ENCODE measurements at places on chromosomes 1 and 21. TPM values are rescaled to one million over a fixed set of nuclear protein-coding genes. Genes with fewer than 3 reads are reported as not detected.

Gene CNR2
- total RNA-seq: 0.15 TPM

Gene CELA2A
- total RNA-seq: not detected

Gene RGS8
- total RNA-seq: not detected

Gene FAM72A
- 3.6 TPM for total RNA-seq

- no peaks in the 10 kb centered on the region for H3K27me3 ChIP-seq
- no peaks in the 10 kb centered on the region for H3K4me1 ChIP-seq
- no peak overlapping the region for H3K4me3 ChIP-seq
Measured at GRCh38 chr1:39922251-39922688, 20.6 kb upstream of the MYCL start.

GRCh38 chr21:37082856-37083528 is 9.9 kb downstream of the TTC3 start:
- no peak for DNase-seq
- H3K36me3 ChIP-seq: no peaks in the 10 kb centered on the region
- no peaks in the 10 kb centered on the region for H3K4me1 ChIP-seq
- no peak overlapping the region for H3K4me3 ChIP-seq
- no peaks in the 10 kb centered on the region for H3K27me3 ChIP-seq

GRCh38 chr21:16792101-16792500 is 720.7 kb upstream of the CXADR start:
- H3K27me3 ChIP-seq: no peaks in the 10 kb centered on the region
- H3K4me3 ChIP-seq: no peak overlapping the region
- no peaks in the 10 kb centered on the region for H3K36me3 ChIP-seq
- H3K27ac ChIP-seq: no peak overlapping the region

GRCh38 chr1:214123061-214123784 is 135.4 kb downstream of the PROX1 start:
- H3K36me3 ChIP-seq: no peaks in the 10 kb centered on the region
- H3K4me3 ChIP-seq: no peak overlapping the region
- no peaks in the 10 kb centered on the region for H3K27me3 ChIP-seq
- H3K4me1 ChIP-seq: no peaks in the 10 kb centered on the region
- no peak for DNase-seq

GRCh38 chr1:45448357-45448756 is 42.6 kb downstream of the TESK2 start:
- no peaks in the 10 kb centered on the region for H3K36me3 ChIP-seq
- no peaks in the 10 kb centered on the region for H3K27me3 ChIP-seq
- no peak overlapping the region for H3K27ac ChIP-seq
- H3K4me1 ChIP-seq: no peaks in the 10 kb centered on the region
- H3K4me3 ChIP-seq: no peak overlapping the region

DNA sequence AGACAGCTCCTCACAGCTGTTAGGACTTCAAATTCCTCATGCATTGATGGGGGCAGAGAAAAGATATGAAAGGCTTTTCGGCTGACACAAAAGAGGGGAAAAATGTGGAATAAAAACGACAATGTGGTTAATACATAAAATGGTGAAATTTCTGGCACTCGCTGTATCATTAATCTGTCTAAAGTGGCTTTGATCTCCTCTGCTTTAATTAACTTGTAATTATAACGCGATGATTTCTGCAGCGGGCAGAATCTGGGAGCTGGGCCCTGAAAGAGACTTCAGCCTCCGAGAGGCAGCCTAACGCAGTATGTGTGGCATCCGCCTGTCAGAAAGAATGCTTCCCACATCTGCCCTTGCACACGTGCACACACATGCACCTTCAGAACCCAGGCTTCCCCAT is 144.1 kb upstream of the IGSF21 start:
- no peak overlapping the region for H3K4me3 ChIP-seq
- no peaks in the 10 kb centered on the region for H3K4me1 ChIP-seq
- H3K27ac ChIP-seq: no peak overlapping the region
- H3K27me3 ChIP-seq: no peaks in the 10 kb centered on the region

Gene CCDC24
- 1.2 TPM for total RNA-seq

Gene CYP4B1
- not detected for total RNA-seq

Gene ORC1
- total RNA-seq: 3.0 TPM

DNA sequence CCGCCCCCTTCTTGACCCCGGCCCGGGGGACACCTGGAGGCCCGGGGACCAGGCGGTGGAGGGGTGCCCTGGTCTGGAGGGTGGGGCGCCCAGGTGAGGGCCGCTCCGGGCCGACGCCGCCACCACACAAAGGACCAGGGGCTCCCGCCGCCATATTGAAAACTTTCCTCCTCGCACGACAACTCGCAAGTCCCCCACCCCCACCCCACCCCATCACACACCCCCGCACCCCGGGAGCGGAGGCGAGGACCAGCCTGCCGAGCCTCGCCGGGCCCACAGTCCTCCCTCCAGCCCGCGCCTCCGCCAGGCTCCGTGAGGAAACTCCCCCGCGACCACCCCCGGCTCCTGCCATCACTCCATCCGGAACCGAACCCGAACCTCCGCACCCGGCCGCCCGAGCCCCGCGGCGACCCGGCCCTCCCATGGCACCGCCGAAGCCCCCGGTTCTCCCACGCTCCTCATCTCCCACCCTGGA is 733 bp downstream of the KDM5B start:
- peak; percentile 16 for DNase-seq
- H3K4me3 ChIP-seq: no peak overlapping the region
- H3K27ac ChIP-seq: peak overlapping the region; percentile 65
- H3K36me3 ChIP-seq: no peaks in the 10 kb centered on the region

- H3K27ac ChIP-seq: no peak overlapping the region
- no peaks in the 10 kb centered on the region for H3K36me3 ChIP-seq
- no peaks in the 10 kb centered on the region for H3K4me1 ChIP-seq
- no peaks in the 10 kb centered on the region for H3K27me3 ChIP-seq
- no peak overlapping the region for H3K4me3 ChIP-seq
Measured at GRCh38 chr1:4415476-4415875, 238.9 kb upstream of the AJAP1 start.

Gene CFAP74
- not detected for total RNA-seq

DNA sequence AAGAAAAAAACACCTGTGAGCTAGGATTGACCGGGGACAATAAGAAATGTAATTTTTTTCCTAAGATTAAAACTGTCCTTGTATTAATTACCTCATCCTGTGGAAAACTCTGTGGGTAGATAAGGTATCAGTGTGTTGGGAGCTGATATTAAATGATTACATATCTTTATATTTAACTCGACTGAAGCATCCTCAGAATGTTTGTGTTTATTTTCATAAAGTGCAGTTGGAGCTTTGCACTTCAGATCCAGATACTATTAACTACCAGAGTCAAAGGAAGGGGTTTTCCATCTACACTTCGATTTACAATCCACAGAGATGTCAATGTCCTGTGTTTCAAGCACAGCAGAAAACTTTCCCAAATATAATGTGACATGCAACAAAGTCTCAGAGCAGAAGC is 164.5 kb downstream of the NR5A2 start:
- no peaks in the 10 kb centered on the region for H3K4me1 ChIP-seq
- no peak for DNase-seq
- no peak overlapping the region for H3K27ac ChIP-seq
- H3K27me3 ChIP-seq: peaks cover 3% of the 10 kb centered on the region
- H3K4me3 ChIP-seq: no peak overlapping the region
- H3K36me3 ChIP-seq: no peaks in the 10 kb centered on the region

GRCh38 chr1:160192234-160192633 is 1.9 kb downstream of the CASQ1 start:
- H3K27ac ChIP-seq: no peak overlapping the region
- no peaks in the 10 kb centered on the region for H3K36me3 ChIP-seq
- no peak overlapping the region for H3K4me3 ChIP-seq
- no peaks in the 10 kb centered on the region for H3K4me1 ChIP-seq
- DNase-seq: no peak
- H3K27me3 ChIP-seq: no peaks in the 10 kb centered on the region

DNA sequence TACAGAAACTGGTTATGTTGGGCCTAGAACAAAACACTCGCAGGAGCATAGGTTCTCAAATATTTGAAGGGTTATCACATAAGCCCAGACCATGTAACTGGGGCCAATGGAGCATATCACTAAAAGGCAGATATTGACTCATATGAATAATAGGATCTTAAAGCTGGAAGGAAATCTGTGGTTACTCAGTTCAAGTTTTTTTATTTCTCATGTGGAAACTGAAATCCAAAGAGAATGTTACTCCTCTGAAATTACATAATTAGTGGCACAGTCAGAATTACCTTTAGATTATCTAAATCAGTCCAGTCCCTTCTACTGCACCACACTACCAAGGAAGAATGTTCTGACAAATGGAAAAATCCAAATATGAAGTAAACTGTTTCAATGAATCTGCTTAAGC is 12.0 kb downstream of the SLAMF8 start:
- no peak for DNase-seq
- H3K27ac ChIP-seq: no peak overlapping the region
- no peak overlapping the region for H3K4me3 ChIP-seq
- H3K27me3 ChIP-seq: no peaks in the 10 kb centered on the region

Gene CRYAA
- total RNA-seq: not detected

Gene LCE2C
- not detected for total RNA-seq

DNA sequence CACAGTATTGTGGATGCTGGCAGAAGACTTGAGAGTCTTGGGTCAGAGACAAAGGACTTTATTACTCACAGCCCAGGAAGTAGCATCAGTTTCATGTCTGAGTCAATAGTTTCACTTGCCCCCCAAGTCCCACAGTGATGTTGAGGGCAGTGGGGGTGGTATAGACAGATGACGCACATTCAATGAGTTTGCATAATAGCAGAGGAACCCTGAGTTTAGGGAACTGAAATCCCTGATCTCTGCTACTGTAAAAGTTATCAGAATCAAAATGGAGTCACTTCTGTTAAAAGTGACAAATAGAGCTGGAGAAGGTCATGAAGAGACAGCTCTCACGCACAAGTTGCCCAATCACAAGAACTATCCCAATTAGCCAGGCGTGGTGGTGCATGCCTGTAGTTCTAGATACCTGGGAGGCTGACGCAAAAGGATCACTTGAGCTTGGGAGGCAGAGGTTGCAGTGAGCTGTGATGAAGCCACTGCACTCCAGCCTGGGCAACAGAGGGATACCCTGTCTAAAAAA is 11.5 kb upstream of the HCRTR1 start:
- DNase-seq: no peak
- no peaks in the 10 kb centered on the region for H3K36me3 ChIP-seq
- H3K27me3 ChIP-seq: no peaks in the 10 kb centered on the region
- H3K27ac ChIP-seq: no peak overlapping the region
- no peak overlapping the region for H3K4me3 ChIP-seq
- no peaks in the 10 kb centered on the region for H3K4me1 ChIP-seq

DNA sequence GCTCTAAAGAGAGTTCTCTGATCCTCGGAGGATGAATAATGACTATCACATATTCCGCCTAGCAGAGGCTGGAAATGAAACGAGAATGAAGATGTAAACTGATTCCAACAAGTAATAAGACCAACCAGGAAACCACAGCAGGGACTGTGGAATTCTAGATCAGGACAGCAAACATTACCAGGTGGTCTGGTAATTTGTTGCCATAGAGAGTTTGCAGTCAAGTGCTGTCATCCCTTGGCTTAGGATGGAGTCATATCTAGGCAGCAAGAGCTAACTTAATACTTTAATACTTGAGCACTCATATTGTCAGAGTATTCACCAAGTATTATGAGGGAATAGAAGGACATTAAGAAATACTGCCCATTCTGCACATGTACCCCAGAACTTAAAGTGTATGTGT is 45.1 kb upstream of the MUTYH start:
- no peaks in the 10 kb centered on the region for H3K36me3 ChIP-seq
- no peak overlapping the region for H3K4me3 ChIP-seq
- H3K27ac ChIP-seq: no peak overlapping the region
- DNase-seq: no peak

DNA sequence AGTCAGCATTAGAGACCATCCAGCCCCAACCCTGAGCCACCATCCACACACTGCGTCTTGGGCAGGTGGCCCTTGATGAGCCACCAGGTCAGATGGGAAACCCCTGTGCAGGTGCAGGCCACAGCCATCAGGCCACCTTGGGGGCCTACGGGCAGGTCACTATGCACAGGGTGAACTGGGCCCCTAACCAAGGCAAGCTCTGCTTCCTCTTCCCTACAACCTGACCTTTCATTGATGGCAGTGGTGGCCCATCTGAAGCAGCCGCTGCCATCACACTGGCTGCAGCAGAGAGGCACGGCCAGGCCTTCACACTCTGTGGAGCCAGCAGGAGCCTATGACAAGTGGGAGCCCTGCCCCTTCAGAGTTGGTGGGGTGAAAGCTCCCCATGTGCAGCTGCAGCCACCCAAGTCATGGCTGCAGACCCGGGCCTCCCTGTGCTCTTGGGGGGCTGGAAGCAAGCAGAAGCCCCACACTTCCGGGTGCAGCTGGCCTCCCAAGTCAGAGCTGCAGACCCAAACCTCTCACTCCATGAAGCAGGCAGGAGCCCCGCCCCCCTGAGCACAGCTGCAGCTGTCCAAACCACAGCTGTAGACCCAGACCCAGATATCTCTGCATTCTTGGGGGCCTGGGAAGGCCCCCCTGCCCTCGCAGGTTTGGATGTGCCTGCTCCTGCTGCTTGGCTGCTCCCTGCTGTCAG is 681.5 kb downstream of the MATN1 start:
- H3K27ac ChIP-seq: no peak overlapping the region
- DNase-seq: no peak
- H3K4me3 ChIP-seq: no peak overlapping the region
- H3K27me3 ChIP-seq: no peaks in the 10 kb centered on the region
- H3K4me1 ChIP-seq: no peaks in the 10 kb centered on the region

DNA sequence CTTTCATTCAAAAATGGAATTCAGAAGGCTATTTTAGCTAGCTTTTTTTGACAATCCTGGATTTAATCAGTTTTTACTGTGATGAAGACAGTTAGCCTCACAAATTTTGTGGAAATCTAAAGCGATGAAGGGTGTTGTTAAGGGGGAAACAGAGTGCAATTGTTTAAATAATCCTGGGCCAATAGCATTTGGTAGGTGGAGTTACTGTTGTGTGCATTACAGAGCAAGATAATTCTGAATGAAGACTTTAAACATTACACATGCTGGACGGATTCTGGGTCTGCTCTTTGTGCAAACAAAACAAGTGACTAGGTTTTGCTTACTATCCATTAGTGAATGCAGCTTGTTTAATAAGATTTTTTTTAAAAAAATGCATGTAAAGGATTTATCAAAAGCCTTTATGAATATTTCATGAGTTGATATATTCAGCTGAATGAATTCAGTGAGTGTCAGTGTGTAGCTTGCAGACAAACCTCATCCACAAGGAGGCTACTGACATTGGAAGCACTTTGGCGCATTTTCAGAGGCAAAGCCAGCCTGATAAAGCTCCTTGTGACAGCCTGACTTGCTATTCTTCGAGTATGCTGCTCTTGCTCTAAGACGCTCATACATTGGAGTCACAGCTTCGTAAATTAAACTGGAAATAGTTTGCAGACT is 199.6 kb downstream of the PDE4B start:
- no peak overlapping the region for H3K27ac ChIP-seq
- H3K36me3 ChIP-seq: no peaks in the 10 kb centered on the region
- no peak overlapping the region for H3K4me3 ChIP-seq
- DNase-seq: no peak

Gene TMEM183A
- total RNA-seq: 130 TPM

DNA sequence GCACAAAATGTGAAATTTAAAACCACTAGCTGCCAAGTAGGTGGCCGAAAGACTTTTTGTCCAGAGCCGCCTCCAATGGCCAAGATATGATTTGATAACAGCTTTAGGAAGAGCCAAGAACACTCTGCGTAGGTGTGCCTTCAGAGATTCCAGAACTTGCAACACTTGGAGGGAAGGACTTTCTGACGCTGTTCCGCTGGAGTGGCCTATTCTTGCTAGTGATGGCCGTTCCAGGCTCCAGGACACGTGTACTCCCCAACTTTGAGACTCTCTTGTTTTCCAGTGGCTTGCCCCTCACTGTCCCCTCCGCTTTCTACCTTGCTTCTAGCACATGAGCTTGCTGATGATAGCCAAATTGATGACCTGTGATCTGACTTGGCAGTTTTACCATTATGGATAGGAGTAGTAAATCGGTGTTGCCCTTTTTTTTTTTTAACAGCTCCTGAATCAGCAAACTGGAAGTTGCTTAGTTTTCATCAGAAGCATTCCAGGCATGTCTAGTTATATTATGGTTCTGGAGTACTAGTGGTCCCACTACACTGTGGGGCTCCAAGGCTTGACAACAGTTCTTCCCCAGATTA is 1.0 kb downstream of the PRDX6 start:
- peaks cover 30% of the 10 kb centered on the region for H3K36me3 ChIP-seq
- peak overlapping the region; percentile 80 for H3K4me3 ChIP-seq

All from CD4-positive, CD25-positive, alpha-beta regulatory T cell (primary cell).